ENCODE measurements at places on chromosomes 16 and 17.

- no peak for DNase-seq
These were observed 33.8 kb upstream of the SBK1 start for GRCh38 chr16:28258567-28258966.

GRCh38 chr17:39621523-39622379, 5.0 kb upstream of the PPP1R1B start:
- DNase-seq = peak; percentile 62

GRCh38 chr17:44241106-44241624, 21.7 kb upstream of the UBTF start:
- no peak for DNase-seq

- no peak for DNase-seq
These were observed 39.4 kb downstream of the TUBD1 start for GRCh38 chr17:59853168-59853918.

DNA sequence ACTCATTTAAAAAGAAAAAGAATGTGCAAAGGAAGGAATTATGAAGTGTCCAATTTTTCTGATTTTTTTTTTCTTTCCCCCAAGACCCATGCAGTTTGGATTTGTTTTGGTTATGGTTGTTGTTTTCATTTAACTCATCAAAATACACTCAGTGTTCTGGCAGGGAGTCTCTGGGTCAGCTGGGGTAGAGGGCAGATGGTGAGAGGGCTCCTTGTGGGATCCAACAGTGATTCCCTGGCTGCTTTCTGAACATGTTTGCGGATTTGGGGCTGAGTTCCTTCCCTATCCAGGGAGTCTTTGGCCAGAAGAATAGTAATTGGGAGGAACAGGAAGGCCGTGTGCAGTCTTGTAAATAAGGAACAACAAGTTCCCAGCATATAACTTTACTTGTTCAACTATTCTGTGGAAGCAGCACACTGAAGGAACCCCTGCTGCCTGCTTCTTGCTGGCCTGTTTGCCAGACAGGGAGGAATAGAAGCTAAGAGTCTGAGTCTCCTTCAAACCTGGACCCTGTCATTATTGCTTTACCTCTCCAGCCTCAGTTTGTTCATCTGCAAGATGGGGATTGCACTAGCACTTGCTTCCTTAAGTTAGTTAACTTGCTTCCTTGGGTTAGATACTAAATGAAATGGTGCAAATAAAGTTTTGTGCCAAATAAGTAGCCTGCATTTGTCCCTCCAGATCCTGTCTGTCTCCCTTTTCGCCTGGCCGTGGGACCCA, 32.1 kb downstream of the C17orf67 start:
- no peak for DNase-seq

DNA sequence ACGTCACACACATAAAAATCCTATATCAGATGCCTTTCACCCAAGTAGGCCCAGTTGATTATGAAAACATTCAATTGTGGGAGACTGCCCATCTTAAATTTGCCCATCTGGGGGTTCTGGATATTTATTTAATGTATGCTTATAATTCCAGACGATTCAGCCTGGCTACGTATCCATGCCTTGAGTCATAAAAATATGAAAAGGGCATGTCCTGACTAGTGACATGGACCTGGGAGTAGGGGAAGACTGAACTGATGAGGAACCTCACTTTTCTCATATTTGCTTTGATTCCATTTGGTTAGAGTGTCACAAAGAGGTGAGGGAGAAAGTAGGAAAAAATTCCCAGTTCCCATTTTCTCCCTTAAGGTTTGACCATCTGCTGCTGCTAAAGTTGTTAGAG, 122.5 kb upstream of the GNAO1 start:
- DNase-seq = no peak

DNA sequence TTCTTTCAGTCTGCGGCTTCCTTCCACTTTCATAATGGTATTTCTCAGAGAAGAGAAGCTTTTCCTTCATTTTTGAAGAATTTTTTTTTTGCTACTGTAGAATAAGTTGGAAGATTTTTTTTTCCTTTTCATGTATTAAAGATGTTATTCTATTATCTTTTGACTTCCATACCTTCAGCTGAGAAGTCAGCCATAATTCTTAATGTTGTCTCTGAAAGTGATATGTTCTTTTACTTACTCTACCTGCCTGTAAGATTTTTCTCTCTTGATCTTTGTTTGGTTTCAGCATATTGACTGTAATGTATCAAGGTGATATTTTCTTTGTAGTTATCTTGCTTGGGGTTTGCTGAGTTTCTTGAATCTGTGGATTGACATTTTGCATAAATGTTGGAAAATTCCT, 143.5 kb upstream of the TOX3 start:
- DNase-seq = no peak

- peak; percentile 68 for DNase-seq
These were observed 82.0 kb upstream of the ALOX12 start for GRCh38 chr17:6913608-6914443.

- no peak for DNase-seq
These were observed 18.4 kb downstream of the LIMD2 start for GRCh38 chr17:63681530-63681929.

DNA sequence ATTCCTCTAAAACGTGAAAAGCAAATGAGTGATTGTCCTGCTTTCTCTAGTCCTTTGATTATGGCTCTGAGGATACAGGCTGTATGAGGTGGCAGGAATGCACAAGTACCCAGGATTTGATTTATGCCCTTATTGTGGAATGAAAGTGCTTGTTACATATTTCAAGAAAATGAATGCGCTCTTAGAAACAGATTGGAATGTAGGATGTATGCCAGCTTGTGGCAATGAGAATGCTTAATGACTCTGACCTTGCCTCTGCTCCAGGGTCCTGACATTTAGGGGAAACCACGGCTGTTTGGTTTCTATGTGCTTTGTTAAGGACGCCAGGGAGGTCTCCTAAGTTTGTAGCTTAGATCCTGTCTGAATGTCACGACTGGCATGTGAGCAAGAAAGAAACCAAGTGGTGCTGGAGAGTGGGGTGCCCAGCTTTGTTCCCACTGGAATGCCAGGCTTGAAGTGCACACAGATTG, 22.0 kb downstream of the PRCD start:
- DNase-seq = no peak

- DNase-seq = no peak
These were observed 205.2 kb upstream of the CDH5 start for GRCh38 chr16:66161269-66161668.

GRCh38 chr16:3070608-3071111, 5.2 kb downstream of the IL32 start:
- no peak for DNase-seq

DNA sequence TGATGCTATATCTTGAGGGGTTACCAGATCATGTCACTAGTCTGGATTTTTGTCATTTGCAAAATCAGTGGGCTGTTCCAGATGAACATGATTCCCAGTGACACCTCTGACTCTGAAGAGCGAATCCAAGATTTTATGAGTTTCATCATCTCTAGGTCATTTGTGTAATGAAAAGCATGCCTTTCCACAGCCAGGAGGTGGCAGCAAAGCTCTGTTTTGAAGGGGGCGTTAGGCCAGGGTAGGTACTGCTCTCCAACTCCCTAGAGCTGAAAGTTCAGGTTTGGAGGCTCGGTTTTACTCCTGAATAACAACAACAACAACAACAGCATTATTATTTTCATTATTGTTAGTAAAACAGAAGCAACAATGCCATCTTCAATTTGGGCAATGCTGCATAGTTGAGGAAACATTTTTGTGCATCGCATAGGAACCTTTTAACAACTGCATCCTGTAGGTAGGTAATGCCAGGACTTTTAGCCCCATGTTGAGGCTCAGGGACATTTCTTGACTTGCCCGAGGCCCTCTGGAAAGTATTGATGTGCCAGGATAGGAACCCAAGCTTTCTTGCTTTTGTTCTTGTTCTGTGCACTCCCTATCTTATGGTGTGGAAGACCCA, 77.0 kb downstream of the MYH13 start:
- DNase-seq = peak; percentile 2

DNA sequence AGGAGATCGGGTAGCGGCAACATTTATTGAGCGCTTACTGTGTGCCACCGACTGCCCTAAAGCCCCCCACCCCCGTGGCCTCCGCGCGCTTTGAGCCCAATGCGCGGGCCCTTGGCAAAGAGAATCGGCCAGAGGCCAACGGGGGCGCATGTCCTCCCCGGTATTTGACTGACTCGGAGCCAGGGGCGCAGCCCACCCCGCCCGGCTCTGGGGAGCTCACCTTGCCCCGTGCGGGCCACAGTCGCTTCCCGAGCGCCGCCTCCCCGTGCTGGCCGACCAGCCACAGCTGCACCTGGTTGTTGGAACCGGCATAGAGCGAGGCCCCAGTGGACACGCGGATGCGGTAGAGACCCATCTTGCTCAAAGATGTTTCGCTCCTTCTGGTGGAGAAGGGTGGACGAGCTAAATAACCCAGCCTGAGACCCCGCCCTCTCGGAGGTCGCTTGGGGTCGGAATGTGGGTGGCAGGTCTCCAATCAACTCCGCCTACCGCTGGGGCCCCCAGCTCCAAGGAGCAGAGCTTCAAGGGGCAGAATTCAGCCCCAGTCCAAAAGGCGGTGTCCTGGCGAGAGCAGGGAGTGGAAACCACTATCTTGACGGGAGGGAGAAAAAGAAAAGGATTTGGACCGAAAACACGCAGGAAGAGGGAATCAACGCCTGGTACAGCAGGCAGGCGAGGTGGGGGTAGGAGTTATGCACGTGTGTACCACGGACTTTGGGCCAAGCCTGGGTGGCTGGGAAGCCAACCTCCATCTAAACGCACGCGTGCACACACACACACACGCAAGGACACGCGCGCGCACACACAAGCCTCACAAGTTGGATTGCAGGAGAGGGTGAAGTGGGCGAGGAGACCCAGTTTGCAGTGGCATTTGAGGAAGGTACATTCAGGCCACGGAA, at the start of gene ALOX15:
Gene ALOX15, minus strand, starts transcription at position 382 of the 899 bp plus-strand sequence. Its CDS starts 27 bp downstream, at position 355.
- DNase-seq = no peak

- DNase-seq = no peak
These were observed 431.8 kb downstream of the PMP22 start for GRCh38 chr17:14833201-14833785.

DNA sequence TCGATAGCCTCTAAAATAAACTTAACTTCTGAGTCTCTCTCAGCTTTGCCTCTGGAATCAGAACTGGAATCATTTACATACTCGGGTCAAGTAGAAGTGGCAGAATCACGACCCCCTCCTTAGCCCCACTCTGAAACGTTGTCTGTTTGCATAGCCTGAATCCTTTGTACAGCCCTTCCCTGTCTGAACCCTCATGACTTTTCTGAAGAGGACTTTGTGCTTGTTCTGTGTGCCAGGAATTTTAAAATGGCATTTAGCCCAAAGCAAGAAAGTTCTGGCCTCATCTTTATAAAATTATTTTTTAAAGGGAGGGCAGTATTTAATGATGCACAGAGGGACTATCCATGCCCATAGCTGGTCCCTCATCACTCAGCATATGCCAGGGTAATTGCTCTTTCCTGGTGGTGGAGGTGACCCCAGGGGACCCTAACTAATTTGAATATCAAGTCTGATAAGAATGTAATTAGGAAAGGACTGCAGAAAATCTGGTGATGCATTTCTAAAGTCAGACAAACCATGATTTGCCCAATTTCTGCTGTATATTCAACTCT, 342.7 kb upstream of the TNRC6C start:
- DNase-seq = no peak

DNA sequence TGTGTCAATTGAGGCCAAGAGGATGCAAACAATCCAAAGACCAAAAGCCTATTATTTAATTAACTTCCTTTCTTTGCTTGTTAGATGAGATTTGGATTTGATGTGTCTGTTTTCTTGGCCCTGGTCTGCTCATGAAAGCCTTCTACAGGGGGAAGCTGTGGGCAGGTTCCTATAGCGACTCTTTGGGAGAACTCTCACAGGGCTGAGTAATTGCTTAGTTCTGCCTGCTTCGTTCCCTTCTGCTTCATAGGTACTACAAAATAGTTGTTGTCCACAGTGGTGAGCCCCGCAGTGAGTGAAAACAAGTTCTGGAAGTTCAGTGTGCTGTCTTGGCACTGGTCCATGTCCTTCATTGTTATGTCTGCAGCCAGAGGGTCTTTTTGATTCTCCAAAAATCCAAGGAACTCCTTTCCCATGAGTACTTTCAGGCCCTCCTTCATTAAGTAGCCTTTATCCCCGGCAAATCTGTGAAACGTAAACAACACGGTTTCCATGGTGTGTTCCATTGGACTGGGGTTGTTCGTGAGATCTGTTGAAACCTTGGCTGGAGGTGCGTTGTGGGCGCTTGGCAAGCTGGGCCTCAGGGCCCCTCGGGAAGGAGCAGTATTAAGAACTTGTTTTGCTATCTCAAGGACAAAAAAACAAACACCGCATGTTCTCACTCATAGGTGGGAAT, 30.0 kb upstream of the ANKRD40CL start:
- DNase-seq = no peak

- no peak for DNase-seq
These were observed 30.6 kb upstream of the IRX3 start for GRCh38 chr16:54317101-54317611.

GRCh38 chr17:78665952-78666920, 89.0 kb upstream of the DNAH17 start:
- DNase-seq = no peak

DNA sequence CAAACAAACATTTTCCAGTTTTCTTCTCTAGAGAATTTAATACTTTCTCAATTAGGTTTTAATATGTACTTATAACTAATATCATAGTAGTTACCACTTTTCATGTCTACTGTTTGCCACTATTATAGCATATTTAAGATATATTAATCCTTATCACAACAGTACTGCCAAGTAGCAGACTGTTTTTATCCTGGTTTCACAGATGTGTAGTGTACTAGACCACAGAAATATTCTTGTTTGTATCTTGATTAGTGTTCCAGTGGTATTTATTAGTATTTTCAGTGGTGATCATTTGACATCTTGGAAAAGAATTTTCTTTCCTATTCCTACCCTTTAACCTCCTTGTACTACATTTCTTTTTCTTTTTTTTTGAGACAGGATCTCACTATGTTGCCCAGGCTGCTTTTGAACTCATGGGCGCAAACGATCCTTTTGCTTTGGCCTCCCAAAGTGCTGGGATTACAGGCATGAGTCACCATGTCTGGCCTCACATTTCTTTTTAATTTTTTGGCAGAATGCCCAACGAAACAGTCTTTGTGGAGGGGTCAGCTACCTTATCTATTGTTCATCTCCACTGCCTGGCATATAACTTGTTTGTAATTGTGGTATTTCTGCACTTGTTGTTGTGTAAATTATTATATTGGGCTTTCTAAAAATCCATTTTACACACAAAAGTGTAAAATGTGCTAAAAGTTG, 27.2 kb downstream of the MAP2K4 start:
- DNase-seq = no peak

DNA sequence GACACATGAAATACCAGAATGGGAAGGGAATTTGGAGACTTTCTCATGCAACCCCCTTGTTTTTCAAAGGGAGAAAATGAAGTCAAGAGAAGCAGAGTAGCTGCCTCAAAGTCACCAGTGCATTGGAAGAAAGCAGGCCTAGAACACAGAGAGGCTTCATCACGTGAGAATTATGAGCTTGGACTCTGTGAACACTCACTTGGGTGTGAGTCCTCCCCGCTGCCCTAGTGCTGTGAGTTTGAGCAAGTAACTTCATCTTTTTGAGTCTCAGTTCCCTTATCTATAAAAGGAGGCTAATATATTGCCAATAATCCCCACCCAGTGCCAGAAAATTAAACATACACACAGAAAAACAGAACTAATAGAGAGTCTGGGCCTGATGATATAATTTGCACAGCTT, 315.8 kb downstream of the XYLT1 start:
- no peak for DNase-seq

Data from NCI-H1105 (cell line).